Right renal cortex interstitium (tissue), 3 donors: ENCODE measurements at places on chromosomes 3 and 15.

DNA sequence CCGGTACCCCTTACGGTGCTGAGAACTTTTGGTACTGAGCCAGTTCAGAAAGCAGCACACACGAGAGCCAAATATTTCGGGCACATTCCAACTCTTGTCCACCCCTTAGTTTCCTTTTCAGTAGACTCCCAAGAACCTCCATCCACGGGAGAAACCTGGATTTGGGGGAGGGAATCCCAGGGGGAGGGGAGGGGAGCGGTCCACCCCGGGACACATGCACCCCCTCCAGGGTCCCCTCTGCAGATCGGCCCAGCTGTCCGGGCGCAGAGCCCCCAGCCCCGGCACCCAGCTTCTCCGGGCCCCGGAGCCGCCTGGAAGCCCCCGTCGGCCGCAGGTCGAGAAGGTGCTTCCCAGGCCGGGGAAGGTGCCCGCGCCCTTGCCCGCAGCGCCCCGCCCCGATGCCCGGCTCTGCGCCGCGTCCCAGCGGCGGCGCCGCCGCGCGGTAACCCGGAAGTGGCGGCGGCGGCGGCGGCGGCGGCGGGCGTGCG is 455 bp upstream of the ABHD17C start:
- DNase-seq, result no peak

GRCh38 chr3:38343797-38344594 is 2.6 kb upstream of the XYLB start:
- DNase-seq, result no peak

GRCh38 chr15:101307897-101308603 is 13.0 kb upstream of the SNRPA1 start:
- no peak for DNase-seq

GRCh38 chr15:66955871-66956585 is 109.4 kb upstream of the SMAD3 start:
- DNase-seq, result no peak

DNA sequence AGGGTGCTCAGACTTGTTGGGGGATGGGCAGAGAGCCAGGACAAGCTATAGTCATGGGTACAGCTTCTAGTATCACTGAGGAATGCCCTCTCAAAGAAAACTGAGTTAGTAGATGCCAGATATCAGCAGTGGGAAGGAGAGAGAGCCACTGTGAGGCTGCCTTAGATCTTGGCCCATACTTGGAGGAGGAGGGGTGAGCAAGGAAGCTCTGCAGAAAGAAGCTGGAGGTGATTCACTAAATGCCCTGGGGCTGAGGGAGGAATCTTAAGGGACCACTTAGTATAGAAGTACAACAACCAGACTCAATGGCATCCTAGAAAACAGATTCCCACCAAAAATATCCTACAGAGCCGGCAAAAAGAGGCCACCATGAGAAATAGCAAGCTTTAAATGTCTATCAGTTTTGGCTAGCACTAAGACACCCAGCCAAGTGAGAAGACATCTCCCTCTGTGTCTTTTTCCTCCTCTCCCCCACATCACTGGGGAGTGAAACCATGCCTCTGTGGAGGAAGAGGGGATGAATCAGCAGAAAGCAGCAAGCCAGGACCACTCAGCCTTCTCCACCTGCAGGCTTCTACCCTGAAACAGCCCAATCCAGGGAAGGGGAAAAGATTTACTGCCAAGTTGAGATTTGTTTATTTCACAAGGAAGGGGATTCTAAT is 282.5 kb upstream of the STT3B start:
- no peak for DNase-seq

- DNase-seq, result no peak
Measured at GRCh38 chr15:61654918-61655317, 405.3 kb downstream of the VPS13C start.

DNA sequence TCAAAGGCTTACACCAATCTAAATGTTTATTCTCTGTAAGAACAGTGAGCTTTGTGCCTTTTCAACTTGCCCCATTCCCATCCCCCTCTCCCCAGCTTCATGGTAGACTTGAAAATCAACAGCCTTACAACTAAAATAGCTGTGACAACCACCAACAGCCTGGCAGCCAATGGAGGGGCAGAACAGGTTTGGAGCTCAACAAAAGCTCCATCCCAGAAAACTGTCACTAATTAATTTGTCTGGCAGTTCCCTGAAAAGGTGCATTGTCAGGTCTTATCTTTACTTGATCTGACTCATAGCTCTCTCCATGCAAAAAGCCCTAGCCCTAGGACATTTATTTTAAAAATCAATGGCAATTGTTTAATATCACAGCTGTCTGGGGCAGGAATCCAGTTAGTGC is 22.6 kb downstream of the MTHFS start:
- no peak for DNase-seq

- DNase-seq, result no peak
Measured at GRCh38 chr3:153963012-153963411, 158.2 kb upstream of the ARHGEF26 start.

GRCh38 chr3:177753451-177754155 is 556.3 kb upstream of the TBL1XR1 start:
- DNase-seq, result no peak

DNA sequence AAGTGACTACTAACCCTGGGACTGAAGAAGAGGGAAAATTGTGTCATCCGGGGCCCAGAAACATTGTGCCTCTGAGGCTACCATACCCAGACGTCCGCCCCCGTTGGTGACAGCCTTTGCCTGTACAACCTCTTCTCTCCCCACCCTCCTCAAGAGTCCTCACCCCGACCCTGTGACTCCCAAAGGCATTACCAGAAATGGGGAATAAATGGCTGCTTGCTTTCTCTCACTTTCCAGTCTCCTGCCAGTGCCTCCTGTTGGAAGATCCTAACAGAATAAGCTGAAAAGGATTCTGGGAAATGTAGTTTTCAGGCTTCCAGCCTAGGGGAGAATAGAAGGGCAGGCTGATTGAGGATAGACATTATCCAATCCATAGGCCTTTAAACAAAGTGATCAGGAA is 30.8 kb upstream of the SLC25A36 start:
- DNase-seq, result no peak

DNA sequence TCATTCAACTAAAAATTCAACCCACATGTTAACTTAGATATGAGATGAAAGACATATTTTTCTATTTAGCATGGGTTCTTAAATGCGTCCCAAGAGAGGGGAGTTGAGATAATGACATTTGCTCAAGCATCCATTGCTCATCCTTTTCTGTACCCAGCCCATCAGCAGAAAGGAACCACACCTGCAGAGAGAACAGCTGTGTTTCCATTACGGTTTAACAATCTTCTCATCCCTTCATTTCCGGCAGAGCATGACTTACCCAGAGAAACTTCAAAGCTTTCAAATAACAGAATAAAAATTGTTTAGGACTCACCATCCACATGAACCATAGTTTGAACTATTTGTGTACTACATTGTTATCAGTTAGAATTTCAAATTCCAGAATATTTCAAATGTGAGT is 113.1 kb downstream of the TGFBR2 start:
- no peak for DNase-seq

GRCh38 chr15:68499620-68500312 is 67.8 kb upstream of the ITGA11 start:
- DNase-seq, result no peak

DNA sequence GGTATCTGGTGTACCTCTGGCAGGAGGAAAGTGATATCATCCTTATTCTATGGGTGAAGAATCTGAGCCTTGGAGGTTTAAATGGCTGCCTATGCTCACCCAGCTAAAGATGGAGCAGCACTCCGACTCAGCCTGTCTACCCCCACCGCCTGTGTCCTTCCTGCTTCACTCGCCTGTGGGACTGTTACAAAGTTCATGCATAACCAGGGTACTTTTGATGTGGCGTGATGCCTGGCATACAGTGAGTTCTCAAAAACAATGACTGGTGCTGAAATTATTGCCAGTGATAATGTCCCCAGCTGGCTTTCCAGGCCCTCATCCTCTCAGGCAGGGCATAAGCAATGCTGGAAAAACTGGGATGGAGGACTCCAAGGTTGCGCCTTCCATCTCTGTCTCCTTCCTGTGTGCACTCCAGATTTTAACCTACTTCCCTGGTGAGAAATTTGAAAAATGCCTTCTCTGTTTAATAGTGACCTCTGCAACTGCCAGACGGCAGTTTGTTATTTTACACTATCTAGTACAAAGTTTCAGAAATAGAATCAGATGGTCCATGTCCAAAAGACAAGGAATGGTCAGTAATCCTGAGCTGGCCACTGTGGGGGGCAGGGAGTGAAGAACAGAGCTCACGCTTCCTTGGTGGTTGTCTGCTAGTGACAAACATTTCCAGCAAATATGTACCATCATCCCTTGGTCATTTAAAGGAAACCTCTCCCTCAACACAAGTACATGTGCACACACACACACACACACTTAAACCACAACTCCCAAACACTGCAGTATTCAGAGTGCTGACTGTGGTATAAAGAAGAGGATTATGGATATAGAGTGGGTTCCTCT is 86.5 kb upstream of the NMNAT3 start:
- no peak for DNase-seq

- DNase-seq, result no peak
Measured at GRCh38 chr3:155362808-155363689, 69.6 kb upstream of the STRIT1 start.

DNA sequence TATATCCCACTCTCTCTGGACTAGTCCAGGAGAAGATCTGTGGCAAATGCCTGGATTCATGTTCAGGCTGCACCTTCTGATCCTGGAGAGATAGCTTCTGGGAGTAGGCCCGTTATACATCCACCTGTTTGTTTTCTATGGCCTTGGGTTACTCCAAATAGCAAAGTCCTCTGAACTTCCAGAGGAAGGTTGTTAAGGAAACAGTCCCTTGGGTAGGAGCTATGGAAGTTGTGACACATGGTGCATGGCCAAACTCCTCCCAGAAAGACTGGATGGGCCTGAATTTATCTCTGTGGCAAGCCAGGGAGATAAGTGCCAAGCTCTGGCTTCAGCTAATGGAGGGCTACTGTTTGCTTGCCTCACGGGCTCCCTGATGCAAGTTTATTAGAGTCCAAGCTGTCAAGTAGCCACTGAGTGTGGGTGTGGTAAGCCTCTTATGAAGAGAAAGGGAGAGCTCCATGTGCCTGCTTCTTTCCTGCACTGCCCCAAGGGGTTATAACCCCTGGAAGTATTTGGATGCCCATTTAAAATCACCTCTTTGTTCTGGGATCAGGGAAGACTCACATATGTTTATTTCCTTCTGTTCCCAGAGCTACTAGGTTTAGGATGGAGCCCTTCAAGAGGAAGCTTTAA is 328.7 kb upstream of the ATP11B start:
- DNase-seq, result no peak

DNA sequence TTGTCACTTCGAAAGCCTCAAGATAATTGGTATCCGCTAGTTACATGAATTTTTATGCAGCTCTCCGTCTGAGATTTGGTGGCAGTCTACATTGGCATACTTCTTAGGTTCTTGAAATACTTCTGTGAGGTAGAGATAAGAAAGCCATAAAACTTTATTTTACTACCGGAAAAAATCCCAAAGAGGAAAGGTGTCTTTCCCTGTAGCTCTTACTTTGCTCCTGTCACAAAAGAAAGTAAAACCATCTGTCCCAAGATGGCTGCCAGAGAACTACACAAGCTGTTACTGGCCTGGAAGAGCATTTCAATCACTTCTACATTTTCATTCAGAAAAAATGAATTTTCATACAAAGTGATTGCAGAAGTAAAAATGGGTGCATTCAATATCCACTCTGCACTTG is 214.8 kb upstream of the ST8SIA2 start:
- DNase-seq, result no peak

DNA sequence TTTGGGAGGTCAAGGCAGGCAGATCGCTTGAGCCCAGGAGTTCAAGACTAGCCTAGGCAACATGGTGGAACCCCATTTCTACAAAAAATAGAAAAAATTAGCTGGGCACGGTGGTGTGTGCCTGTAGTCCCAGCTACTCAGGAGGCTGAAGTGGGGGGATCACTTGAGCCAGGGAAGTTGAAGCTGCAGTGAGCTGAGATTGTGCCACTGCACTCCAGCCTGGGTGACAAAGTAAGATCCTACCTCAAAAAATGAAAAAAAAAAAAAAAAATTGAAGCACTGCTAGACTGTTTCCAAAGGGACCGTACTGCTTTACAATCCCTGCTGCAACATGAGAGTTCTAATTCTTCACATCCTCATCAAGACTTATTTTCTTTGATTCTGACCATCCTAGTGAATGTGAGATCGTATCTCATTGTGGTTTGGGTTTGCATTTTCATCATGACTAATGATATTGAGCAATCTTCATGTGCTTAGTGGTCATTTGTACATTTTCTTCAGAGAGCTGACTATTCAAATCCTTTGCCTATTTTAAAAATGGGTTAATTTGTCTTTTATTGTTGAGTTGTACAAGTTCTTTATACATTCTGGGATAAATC is 10.8 kb downstream of the CMTM8 start:
- DNase-seq, result no peak

DNA sequence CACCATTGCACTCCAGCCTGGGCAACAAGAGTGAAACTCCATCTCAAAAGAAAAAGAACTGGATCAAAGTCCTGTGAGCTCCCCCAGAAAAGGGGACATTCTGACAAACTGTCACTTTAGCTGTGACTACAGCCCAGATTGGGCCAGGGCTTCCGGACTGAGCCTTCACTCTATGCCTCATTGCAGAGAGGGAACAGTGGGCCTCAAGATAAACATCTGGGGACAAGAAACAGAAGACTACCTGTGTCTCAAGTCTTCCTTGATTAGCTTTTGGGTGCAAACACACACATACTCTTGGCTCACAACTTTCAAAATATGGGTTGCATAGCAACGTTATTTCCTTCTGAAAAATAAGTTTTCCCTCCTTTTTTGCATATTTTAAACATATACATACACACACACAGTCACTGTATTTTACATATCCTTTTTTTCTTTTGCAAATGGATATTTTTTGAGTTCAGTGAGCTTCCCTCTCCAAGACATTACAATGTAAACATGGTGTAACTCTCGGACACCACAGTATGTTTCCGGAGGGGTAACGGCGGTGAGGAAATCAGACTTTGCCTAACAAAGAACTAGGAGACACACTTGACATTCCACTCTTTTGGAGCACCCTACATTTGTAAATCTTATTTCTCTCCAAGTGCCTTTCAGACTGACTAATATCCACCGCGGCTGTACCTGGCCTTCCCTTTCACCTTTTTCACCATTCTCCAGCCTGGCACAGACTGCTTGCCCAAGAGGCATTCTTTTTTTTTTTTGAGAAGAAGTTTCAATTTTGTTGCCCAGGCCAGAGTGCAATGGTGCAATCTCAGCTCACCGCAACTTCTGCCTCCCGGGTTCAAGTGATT is 3.5 kb downstream of the TKT start:
- no peak for DNase-seq

DNA sequence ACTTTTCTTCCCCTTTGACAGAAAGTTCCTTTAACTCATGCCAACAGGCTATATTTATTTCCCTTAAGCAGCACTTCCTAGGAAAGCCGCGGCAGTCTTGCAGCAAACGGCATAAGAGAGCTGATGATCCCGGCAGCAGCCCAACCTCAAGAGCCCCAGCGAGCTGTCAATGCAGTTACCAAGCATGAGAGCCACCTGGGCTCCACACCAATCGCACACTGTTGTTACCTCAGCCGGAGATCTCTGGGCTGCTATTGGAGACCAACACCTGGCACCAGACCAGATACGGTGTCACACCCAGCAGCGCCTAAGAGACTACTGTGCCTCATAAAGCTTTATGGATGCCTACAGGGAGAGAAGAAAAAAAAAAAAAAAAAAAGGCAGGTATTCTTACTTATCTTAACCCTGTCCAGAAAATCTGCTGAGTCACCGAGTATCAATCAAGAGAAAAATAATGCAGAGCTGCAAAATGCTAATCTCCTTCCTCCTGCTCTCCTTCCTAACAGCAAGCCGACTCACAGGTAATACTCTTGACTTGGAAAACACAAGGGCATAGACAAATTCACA is 11.7 kb downstream of the ABCC5 start:
- no peak for DNase-seq

GRCh38 chr15:53808058-53808706 is 48.7 kb upstream of the WDR72 start:
- no peak for DNase-seq

- DNase-seq, result no peak
Measured at GRCh38 chr3:142876417-142876816, 12.5 kb downstream of the PCOLCE2 start.
